ENCODE measurements at places on chromosomes 16 and 17.

DNA sequence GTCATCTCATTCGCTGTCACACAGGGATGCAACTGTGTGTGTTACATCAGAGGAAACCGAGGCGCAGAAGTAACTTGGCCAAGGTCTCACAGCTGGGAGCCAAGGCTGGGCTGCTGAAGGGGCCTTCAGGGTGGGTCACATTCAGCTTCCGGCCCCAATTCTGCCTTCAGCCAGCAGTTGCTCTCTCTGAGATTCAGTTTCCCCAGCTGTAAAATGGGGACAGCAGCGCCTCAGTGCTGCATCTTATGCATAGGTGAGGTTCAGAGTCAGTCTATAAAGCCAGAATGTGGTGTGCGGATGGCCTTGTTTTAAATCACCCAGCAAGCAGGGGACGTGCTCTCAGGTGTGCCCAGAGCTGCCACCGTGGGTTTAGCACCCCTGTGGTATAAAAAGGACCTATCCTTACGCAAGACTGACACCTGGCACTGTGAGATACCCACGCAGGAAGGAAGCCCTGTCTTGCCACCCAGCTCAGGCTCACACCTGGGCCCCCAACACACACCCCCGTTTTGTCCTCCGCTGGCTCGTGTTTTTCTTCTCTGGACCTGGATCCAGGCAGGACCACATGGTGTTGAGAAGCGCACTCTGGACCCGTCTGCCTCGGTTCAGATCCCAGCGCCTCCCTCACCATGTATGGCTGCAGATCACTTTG lies 94.6 kb upstream of the GSE1 start:
- no peak for DNase-seq

GRCh38 chr16:66400503-66401380 lies 26.4 kb upstream of the BEAN1 start:
- DNase-seq, result no peak

DNA sequence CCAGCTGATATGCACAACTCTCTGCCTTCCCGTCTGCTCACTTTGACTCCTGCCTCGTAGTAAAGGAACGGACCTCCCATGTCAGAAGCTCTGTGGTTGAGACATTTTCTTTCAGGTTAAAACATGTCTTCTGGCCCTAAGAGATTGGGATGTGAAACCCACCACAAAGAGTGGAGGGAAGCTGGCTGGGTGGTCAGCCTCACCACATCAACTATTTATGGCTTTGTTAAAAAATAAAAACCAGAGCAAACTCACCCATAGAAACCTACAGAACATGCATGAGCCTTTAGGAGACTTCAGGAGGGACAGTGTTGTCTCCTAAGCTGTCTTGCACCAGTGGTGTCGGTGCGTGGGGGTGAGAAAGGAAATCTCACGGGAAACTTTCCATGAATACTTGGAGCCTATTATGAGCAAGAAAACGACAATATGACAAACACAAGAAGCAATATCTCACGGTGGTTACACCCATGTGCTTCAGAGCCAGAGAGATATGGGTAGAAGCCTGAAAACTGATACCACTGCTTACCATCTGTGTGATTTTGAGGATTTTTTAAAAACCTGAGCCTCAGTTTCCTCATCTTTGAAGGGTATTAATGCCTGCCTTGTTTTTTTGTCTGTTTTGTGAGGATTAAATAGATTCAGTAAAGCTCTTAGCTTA lies 61.7 kb upstream of the XYLT1 start:
- DNase-seq, result no peak

DNA sequence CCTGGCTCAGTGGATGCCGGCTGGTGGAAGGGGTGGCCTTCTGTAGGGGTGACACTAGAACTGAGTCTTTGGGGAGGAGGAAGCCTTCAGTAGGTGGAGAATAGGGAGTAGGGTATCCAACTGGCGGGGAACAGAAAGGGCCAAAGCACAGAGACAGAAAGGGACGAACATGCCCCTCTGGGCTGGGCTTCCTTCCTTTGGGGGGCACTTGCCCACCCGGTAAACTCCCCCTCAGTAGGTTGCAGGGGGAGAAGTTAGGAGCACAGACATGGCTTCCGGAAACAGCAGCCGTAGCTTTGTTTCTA lies 774 bp downstream of the ENGASE start:
- no peak for DNase-seq

DNA sequence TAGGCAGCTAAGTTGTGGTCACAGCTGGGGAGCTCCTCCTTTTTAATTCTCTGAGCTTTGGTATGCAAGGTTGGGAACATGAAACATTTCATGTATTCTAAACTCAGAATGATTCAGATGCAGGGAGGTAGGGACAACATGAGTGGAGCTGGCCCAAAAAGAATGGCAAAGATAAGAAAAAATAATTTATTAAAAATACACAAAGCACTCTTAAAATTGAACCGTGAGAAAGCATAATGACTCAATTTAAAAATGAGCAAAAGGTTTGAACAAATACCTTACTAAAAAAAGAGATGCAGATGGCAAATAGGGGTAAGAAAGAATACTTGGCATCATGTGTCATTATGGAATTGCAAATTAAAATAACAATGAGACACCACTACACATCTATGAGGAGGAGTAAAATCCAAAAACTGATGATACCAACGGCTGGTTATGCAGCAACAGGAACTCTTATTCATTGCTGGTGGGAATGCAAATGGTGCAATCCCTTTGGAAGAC lies 175.6 kb upstream of the IRX3 start:
- DNase-seq, result peak; percentile 35

GRCh38 chr17:37137070-37137610 lies 188.4 kb downstream of the AATF start:
- DNase-seq, result no peak

GRCh38 chr16:84932681-84933080 lies 78.7 kb downstream of the ZDHHC7 start:
- no peak for DNase-seq

GRCh38 chr17:76368545-76368944 lies 14.8 kb upstream of the PRPSAP1 start:
- DNase-seq, result peak; percentile 71

DNA sequence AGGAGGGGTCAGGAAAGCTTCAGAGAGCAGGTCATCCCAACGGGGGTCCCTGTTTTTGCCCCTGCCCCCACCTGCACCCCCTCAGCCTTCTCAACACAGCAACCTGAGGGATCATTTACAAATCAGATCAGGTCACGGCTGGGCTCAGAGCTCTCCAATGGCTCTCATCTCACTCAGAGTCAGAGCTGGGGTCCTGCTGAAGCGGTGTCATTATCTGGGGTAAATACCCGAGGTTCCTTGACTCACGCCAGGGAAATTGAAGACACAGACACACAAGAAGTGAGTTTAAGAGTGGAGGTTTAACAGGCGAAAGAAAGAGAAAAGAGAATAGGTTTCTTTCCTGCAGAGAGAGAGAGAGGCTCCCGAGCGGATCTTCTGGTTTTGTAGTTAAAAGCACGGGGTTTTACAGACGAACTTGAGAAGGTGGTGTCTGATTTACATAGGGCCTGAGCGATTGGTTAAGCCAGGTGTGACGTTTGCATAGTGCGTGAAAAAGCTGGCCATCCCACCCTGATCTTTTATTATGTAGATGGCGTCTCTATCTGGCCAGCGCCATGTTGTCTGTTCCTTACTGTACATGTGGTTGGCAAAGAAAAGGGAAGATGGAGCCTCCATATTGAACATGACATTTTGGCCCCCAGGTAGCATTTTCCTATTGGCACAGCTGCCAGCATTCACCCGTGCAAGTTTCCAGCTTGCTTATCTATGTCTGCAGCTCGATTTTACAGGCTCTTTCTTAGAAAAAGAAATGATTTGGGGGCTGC lies 51.4 kb downstream of the WSB1 start:
- DNase-seq, result no peak

- peak; percentile 51 for DNase-seq
Observed at GRCh38 chr17:7586673-7587419, 3.0 kb downstream of the SOX15 start.

GRCh38 chr16:17375461-17376304 lies 95.1 kb downstream of the XYLT1 start:
- DNase-seq, result no peak

GRCh38 chr16:83686726-83687125 lies 121.1 kb upstream of the HSBP1 start:
- DNase-seq, result no peak

DNA sequence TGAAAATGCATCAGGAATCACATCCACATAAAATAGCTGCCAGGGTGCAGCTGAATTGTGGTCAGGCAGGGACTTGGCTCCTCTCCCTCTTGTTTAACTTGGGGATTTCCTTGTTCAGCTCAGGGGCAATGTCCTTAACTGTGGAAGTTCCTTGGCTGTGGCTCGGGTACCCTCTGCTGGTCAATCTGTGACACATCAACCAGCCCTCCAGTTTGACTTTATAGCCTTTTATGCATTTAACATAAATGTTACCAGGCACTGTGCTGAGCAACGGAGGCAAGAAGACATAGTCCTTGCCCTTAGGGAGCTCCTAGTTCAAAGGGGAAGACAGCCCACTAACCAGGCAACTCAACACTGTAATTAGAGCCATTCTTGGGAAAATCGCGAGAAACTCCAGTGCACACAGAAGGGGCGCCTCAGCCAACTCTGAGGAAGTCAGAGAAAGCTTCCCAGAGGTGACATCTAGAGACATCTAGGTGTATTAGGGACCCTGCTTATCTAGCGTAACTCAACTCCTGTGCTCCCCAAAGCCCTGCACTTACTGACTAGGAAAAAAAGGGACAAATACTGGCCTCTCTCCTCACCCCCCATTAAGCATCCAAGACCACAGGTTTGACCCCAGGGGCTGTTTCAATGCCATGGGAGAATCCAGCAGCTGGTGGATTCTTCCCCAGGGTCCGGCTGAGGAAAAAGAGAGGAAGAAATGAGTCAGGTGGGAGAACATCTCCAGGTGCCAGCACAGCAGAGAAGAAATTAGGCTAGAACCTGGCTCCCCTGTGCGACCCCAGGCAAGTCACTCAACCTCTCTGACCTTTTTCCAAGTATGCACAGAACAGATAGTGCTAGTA lies 17.3 kb upstream of the EEF2K start:
- peak; percentile 84 for DNase-seq

DNA sequence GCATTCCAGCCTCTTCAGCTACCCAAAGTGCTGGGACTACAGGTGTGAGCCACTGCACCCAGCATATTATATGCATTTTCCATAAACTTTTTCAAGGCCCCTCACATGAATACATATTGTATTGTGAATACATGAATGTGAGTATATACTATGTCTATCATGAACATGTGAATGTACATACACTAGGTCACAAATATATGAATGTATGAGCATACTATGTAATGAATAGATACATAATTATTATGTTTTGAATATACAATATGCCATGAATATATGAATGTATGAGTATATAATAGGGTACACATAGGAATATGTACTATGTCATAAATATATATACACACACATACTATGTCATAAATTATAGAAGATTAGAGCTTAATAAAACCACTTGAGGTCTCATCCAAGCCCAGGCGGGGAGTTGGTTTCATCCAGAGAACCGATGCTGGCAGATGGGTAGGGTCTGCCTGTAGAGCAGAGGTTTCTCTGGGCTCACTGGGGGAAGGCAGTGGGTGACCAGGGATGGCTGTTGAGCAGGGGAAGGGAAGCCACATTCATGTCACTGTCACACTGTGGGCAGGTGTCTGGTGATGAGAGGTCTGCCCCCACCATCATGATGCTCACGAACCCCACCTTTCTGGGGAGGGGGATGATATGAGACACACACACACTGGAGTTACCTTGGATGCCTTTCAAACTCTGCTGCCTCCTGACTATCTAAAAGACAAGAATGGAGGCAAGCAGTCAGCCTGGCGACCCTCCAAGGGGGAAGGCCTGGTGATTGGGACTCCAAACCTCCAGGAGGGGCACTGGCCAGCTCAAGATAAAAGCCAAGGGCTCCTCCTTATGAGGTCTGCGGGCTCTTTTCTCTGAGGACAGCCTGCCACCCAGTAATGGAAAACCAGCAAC lies 7.3 kb downstream of the C16orf95 start:
- DNase-seq, result no peak

DNA sequence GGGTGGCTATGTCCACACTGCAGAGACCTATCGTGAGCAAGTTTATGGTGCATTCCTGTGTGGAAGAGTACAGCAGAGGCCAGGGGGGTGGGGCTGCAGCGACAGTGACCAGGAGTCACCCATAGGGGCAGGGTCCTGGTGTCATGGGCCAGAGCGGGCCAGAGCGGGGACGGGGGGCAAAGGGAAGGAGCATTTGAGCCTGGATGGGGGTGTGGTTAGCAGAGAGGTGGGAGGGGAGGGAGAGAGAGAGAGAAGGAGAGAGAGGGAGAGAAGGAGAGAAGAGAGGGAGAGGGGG lies 17.8 kb downstream of the JPH3 start:
- no peak for DNase-seq

GRCh38 chr16:54936979-54937670 lies 6.5 kb downstream of the IRX5 start:
- DNase-seq, result no peak

DNA sequence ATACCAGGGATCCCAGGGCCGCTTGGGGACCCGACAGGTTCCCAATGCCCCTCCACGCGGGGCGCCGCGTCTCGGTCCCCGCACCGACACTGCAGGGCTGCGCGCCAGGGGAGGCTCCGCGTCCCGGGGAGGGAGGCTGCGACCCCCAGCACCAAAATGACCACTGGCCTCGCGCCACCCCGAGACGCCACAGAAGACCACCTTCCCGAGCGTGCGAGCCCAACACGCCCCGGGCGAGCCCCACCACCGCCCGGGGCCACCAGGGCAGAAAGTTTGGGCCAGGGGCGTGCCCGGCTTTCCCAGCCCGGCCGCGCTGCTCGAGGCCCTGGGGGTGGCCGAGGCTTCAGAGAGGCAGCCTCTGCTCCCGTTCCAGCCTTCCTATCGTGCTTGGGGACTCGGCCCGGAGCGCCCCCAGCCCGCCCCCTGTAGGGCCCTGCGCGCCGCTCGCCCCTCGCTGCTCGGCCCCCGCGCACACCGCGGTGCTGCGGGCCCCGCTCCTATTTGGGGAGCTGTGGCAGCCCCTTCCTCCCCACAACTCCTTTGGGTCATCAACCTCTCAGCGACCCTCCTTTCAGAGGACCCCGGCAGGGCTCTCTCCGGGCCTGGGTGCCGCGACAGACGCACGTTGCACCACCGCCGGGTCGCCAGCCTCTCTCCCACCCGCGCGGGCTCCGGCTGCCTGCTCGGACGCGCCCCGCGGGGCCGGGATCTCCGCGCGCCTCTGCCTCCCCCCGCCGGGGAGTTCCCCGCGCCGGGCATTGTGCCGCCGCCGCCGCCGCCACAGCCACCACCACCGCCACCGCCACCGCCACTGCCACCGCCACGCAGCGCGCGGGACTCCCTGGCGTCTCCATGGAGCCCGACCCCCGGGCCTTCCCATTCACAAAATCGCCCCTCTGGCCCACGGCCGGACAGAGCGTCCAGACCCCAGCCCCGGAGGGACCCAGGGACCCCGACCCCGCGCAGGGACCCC lies 892 bp downstream of the RBFOX3 start:
- no peak for DNase-seq

- no peak for DNase-seq
Observed at GRCh38 chr16:75264999-75265910, 13.8 kb upstream of the BCAR1 start.

GRCh38 chr17:4305224-4305623 lies 41.4 kb upstream of the ANKFY1 start:
- DNase-seq, result no peak

GRCh38 chr16:30698139-30698815 lies 694 bp upstream of the SRCAP start:
- peak; percentile 98 for DNase-seq

All from Daoy (cell line).